ENCODE measurements at places on chromosomes 3 and 15.

DNA sequence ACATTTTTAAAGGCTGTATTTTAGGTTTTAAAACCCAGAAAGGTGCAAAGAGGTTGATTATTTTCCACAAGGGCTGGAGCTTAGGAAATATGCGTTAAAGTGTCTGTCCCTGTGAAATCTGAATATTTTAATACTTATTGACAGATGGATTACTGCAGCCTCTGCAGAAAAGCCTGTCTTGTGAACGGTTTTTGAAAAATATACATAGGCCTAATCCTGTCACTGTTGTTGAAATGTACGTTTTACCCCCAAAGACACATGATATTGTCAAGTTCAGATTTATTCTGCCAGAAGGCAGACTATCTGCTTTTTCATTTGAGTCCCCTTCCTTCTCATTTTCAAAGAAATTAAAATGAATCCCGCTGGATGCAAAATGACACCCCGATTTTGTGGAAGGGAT, 2.2 kb upstream of the BCL6 start:
- no peak for DNase-seq

DNA sequence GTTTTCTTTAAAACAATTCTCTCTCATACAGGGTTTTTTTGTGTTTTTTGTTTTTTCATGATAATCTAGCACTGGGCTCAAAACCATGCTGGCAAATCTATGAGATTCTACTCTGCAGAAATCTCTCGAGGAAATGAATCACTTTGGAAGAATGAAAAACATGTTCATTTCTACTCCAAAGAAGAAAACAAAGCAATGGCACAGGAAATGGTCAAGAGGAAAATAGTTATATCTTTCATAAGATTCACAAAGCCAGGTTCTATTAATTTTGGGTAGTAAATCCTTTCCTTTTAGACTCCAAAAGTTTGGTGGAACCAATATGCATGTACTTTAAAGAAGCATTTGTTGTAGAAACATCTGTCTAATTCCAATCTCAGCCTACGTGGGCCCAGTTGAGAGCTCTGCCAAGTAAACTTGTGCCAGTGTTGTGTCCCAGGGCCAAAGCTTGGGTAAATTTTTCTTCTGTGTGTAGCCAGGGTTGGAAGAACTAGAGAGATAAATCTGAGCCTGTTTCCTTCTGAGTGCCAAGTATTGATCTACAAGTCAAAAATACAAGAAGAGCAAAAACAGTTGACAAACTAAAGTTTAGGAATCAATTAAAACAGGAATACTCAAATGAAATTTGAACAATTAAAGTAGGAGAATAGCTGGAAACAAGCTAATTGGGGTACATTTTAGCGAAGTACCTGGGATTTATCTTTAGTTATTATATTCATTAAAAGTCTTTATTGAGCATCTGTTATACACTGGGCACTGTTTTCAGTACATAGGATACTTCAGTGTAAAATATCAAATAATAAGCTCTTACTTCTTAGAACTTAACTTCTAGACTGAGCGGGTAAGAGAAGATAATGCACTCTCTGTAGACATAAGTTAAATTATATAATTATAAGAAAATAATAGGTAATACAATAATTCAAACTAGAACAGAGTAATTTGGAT, 657.5 kb upstream of the NECTIN3 start:
- no peak for DNase-seq

DNA sequence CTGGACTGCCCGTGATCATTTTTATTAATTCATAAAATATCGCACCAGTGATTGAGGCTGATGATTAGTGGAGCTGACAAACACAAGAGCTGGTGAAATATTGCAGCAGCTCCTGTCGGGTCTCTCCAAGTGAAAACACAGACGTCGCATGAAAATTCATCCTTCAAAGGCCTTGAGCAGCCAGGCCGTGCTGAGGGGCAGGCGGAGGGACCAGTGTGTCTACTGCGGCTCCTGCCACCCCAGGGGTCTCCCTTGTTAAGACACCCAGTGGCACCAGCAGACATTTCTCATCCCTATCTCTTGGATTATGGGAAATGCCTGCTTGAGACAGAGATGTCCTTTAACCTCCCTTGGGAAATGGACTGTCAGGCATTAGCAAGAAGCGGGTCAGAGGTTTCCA, 289.4 kb upstream of the TLE3 start:
- DNase-seq = no peak

DNA sequence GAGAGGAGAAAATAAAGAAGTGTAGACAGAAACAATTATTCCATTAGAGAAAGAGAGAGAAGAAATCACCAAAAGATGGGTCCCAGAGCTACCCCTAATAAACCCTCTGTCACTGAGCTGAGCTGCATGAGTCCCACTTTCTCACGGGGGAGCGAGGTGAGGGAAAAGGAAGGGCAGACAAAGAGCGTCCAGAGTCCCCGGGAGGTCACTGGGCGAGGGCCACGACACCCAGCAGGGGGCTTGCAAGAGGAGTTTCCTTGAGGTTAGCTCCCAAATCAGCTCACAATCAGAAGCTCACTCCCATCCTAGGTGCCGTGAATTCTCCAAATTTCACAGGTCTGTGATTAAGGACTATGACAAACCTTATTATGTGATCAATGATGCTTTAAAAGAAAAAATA, 62.3 kb downstream of the XXYLT1 start:
- no peak for DNase-seq

DNA sequence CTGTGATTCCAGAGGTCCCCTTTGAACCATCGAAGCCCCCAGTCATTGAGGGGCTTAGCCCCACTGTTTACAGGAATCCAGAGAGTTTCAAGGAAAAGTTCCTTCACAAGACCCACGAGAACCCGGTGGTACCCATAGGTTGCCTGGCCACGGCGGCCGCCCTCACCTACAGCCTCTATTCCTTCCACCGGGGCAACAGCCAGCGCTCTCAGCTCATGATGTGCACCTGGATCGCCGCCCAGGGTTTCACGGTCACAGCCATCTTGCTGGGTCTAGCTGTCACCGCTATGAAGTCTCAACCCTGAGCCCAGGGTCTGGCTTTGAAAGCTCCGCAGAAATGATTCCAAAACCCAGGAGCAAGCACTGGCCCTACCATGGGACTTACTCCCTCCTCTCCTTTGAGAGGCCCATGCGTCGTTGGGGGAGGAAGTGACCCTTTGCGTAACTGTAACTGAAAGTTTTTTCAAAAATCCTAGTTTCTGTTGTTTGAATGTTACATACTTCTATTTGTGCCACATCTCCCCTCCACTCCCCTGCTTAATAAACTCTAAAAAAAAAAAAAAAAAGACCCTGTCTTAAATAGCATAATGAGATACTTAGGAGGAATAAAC, 85.1 kb upstream of the CSPG5 start:
- DNase-seq = no peak

DNA sequence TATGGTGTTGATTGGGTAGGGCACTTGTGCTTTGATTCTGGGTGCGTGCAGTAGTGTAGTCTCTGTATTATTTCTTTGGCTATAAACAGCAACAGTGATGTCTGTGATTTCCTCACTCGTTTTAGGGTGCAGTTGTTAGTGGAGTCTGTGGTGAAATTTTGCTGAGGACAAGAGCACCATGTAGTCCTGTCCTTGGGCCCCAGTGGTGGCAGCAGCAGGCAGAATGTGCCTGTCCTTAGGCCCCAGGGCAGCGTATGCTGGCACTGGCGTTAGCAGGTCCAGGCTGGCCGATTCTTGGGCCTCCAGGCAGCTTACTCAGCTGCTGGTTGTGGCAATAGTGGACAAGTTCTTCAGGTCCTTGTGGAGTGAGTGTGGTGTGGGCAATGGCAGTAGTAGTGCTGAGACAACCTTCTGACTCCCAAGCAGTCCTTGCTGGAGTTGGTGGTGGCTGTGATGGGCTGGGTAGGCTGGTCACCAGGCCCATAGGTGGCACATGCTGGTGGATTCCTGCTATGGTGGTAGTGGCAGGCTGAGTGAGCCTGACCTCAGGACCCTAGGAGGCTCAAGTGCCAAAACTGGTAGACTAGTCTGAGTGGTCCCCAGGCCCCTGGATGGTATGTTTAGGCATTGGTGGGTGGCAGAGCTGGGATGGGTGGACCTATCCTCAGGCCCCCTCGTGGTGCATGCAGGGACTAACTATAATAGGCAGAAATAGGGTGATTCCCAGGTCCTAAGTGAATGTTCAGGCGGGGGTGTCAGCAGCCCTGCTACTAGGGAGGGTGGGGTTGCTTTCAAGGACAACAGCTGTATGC, 56.3 kb downstream of the TNFAIP8L3 start:
- no peak for DNase-seq

DNA sequence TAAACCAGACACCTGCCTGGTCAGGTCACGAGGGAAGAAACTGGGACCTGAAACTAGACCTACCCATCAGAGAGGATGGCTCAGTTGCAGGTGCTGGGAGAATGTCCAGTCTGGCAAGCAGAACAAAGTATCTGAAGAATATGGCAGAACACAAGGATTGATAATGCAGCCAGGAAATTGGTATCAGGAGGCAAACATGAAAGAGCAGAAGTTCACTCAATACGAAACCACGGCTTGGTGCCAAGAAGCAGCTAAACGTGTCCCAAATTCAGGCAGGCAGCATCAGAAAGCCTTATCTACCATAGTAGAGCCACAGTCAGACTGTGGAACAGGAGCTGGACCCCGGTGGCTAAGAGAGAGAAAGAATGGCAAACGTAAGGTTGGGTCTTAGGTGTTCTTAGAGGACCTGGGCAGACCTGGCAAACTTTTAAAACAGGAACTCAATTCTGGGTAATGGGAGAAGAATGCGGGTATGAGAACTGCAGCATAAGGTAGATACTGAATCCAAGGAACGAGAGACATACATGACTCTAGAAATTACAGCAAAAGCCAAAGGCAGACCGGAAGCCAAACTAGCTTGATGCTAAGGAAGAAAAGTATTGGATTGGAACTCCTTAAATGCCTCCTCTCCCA, 169.0 kb upstream of the NECTIN3 start:
- DNase-seq = no peak

DNA sequence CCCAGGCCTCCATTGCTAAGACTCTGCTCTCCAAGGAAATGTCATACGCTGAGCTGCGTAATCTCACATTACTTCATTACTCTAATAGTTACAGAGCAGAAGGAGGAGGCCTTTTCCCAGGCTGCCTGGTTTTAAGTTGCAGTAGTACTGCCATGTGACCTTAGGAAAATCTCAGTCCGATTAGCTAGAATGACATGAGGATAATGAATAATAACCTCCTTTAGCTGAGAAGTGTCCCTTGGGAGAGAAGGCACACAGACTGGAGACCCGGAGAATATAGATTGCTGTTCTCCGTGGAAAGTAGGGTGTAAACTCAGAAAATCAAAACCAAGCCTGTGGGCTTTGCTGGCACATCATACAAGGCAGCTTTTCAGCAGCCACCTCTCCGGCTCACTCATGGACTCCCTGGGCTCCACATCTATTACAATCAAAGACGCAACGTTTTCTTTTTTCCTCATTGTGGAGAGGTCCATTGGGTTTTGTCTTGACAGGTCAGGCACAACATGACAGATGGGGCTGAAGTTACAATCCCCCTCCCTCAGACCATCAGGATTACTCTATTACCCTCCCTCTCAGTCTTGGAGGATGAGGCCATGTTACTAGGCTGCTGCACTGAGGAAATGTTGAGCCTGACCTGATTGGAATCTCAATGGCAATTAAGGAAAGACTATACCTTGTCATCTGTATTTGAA, 134.8 kb upstream of the MB21D2 start:
- DNase-seq = no peak

DNA sequence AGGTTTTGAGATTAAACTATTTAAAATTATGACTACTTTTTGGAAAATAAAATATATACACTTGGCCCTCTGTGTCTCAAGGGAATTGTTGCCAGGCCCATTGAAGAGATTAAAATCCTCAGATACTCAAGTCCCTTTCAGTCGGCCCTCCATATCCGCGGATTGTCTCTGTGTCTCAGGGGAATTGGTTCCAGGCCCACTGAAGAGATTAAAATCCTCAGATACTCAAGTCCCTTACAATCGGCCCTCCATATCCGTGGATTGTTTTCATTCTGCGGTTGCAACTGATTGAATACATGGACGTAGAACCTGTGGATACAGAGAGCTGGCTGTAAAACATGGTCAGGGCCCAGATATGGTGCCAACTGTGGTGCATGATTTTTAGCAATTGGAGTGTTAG, 15.7 kb upstream of the LRCH3 start:
- DNase-seq = no peak

DNA sequence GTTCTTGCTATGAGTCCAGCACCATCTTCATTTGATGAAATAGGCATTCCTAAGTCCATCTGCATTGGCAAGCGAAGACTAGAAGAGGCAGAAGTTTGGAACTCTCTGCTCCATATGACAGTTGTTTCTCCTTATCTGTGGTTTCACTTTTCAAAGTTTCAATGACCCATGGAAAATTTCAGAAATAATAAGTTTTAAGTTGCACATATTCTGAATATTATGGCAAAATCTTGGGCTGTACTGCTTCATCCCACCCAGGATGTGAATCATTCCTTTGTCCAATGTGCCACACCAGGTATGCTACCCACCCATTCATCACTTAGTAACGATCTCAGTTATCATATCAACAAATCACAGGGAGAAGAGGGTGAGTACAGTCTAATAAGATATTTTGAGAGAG, 647.9 kb downstream of the GRM7 start:
- DNase-seq = no peak

DNA sequence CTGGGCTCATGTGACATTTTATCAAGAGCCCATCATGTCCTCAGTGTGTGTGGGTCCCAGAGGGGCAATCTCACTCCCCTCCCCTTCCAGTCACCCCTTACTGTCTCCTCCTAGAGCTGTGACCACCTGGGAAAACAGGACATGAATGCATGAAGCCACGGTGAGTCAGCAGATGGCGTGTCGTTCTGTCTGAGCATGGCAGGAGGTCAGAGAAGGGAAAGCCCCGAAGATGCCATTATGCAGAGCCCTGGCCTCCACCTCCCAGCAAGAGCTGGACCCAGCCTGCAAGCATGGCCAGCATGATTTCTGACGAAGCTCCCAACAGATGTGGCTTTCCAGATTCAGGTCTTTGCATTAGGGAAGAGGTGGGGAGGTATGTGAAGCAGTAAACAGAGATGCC, 118.5 kb downstream of the TLE3 start:
- DNase-seq = no peak

- no peak for DNase-seq
These were observed 46.3 kb downstream of the NANOGP8 start for GRCh38 chr15:35038626-35039451.

DNA sequence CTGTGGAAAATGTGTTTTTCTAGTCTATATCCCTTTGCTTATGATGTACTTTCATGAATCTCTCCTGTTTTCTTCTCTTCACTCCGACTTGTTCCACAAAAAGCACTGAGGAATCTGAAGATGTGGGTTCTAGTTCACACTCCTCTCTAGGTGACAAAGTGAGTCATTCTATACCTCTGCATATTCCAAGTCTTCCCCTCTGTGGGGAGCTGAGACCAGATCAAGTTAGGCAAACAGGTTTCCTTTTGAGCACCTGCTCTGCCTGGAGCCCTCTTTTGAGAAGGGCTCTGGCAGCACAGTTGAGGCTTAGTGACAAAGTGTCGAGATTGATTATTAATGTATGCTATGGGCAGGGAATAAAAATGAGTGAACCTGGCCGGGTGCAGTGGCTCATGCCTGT, 82.4 kb upstream of the VGLL4 start:
- no peak for DNase-seq

DNA sequence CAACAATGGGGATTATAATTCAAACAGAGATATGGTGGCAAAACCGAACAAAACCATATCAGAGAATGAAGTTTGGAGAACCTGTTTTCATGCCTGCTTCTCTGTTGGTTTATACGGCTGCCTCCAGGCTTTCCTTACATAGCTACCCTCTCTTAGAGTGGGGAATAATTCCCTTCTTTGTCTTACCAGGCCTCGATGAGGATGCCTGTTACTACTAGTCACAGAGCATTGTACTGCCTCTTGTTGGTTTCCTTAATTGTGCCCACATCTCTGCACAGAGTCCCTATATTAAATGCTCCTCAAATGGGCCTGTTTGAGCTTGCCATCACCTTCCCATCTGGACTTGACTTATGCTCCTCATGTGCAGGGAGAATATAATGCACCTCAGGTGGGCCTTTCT, 92.9 kb downstream of the NCEH1 start:
- DNase-seq = no peak
